Activated T-cell treated with anti-CD3 and anti-CD28 coated beads, Interleukin-2, amount 50 U/mL, for 24 hours (primary cell): ENCODE measurements at places on chromosomes 3 and 15.

DNA sequence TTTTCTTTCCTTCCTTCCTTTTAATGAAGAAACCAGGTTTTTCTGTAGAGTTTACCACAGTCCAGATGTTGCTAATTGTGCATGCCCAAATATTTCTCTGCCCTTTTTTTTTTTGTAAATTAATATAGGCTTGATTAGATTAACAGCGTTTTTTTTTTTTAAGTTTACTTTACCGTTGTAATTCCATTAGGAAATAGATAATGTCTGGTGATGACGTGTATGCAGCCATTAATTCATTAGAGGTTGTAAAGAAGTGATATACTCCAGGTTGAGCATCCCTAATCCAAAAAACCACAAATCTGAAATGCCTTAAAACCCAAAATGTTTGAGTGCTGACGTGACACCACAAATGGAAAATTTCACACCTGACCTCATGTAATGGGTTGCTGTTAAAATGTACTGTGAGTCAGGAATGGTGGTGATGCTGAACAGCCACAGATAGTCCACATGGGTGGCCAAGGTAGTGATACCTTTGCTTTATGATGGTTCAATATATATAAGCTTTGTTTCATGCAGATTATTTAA lies 43.2 kb downstream of the KNL1 start:
- DNase-seq, result no peak

DNA sequence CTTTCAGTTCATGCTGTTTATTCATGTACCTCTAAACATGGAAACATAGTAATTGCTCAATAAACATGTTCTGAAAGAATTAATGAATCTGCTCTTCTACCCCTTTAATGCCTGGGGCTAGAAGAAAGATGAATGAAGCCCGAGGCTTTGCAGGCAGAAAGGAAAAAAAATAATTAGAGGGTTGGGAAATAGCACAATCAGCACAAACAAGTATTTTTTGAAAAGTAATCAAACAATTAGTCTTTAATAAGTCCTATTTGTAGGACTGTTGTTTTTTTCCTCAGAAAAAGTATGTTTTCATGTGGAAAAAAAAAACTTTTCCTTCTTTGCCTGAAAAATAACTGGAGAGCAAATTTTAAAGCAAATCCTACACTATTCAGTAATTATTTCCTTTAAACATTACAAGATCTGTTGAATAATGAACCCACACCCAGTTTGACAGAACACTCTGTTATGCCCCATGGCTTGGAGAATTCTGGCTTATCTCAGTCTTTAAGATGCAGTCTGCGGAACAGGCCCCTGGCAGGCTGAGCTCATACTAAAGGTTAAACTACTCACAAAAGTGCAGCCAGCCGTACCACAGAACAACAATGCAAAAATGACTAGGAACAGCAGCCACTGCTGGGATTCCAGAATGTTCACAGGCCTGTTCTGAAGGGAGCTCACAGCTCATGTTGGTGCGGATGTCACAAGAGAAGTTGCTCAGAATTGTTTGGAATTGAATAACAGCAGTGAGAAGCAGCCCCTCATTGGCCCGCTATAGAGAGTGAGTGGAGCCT lies 79.2 kb downstream of the ABI3BP start:
- DNase-seq, result no peak

DNA sequence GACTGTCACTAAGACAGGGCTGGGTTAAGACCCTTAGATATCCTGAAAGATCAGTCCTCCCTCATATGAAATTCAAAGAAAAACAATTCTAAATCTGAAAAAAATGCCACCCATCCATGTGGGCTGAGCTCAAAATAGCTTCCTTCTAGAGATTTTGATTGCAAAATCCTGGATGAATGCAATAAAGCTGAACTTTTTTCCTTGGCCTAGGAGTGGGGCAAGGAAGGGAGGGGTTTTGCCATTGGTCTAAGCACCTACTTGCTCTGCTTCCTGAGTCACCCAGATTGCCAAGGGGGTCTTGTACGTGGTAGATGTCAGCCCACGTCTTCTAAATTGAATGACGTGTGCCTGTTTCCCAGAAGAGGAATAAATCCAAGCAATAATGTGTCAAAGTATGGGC lies 15.3 kb upstream of the SMAD3 start:
- DNase-seq, result no peak

DNA sequence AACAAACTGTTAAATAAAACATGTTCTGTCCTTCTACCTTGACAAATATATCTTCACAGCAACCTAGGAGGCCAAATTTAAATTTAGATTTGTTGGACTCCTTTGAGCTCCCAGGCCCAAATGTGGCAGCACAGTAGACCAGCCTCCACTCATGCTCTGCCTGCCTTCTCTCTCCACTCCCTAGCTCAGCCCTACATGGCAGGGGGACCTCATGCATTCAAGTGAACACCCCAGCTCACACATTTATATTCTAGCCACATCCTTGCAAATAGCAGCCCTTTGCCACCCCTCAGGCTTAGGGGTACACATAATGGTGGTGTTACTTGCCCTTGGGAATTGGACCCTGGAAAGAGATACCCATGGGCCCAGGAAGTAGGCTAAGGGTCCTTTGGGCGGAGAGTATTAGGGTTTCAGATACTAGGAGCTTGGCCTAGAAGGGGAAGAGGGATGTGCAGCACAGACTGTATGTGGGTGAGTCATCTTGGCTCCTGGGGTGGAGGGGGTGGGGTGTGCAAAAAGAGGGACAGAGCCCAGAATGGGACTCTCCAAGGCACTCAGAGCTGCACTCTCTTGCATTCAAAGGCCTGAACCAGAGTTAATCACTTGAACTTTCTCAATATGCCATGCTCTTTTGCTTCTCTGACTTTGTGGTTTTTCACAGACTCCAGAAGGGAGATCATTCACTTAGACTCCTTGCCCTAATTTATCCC lies 268.4 kb upstream of the ROPN1 start:
- no peak for DNase-seq

DNA sequence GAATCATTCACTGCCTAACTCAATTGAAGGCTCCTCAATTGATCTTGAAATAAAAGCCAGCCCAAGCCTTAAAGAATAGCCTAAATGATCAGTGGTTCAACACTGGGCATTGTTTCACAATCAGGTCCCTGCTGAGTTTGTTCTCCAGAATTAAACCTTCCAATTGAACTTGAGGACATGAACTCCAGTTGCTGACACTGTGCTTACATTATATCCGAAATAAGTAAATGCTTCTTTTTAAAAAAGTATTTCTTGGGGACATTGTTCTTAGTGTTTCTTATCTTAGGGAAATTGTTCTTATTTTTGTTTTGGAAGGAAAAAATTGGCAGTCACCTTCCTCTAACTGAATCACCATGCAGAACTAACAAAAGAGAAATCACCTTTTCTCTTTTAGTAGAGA lies 450.2 kb downstream of the RBMS3 start:
- no peak for DNase-seq

DNA sequence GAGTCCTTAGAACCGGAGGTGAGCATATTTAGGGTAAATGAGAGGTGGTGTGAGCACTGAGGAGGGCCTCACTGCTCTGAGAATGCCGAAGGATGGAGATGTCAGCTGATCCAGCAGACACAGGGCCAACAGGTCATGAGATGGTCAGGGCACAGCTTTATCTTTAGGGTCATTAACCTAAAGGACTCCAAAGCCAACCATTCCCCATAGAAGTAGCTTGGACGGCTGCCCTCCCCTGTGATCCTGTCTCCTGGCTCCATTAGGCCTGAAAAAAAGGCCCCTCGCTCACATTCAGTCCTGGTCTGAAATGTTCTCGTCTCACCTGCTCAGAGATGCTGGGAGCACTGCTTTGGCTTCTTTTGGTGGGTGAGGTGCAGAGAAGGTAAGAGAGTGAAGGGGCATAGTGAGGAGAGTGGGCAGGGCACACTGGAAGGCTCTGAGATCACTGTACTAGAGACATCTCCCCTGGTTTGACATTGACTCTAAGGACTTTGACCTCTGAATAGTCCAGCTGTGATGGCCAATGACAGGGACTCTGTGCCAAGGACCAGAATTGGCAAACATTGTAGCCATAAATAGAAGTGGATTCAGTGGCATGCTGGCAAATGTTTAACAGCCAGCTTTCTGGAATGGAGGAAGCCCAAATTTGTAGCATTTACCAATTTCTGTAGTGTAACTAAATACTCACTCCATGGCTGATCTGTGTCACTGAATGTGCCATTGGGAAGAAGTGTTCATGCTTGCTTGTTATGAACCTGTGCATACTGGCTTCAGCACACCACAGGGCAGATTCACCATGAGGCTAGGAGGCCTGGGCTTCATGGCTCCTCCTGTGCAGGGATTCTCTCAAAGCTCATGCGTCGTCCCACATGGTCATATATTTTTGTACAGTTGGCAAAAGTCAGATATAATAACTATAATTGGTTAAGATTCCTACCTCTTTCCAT lies 76.2 kb upstream of the MRPS22 start:
- DNase-seq, result no peak

DNA sequence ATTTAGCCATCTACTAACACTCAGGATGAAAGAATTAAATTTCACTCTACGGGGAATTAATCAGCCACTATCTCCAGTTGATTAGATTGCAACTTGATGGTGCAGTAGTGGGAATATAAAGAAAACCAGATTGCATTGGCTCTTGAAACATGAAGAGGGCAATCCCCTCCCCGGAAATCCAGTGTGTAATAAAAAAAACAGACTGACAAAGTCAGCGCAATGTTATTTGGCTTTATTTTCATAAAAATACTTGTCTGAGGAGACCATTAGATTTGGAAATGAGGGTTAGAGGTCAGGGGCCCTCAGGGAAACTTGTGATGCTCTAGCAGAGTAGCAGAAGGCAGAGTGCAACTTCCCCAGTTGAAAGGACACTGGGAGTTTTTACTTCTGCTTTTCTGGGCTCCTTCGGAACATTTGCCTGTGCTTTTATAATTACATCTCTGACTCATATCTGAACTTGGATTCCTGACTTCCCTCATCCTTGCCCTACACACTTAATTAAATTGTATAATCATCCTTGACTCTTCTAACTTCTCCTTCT lies 326.8 kb downstream of the TUSC7 start:
- DNase-seq, result no peak

DNA sequence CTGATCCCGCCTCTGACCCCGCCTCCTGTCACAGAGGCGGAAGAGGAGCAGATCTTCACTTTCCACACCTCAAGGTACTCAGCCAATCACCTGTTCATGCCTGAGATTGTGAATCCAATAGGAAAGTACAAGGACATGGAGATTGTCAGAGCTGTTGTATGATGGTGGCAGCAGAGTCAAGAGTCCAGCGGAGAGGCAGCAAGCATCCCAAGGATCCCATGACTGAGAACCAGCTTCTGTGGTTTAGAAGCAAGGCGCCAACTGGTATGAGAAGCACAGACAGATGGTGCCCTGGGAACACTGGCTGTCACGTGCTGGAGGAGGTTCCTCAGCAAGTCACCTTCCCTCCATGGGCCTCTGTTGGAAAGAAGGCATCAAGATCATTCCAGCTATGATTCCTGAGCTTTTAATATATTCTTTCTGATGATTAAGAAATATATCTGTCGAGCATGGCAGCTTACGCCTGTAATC lies 93.9 kb downstream of the CPN2 start:
- DNase-seq, result no peak
